Upper lobe of left lung (tissue), 6 donors: ENCODE measurements at places on chromosomes 11 and 22. TPM values are rescaled to one million over a fixed set of nuclear protein-coding genes. Genes with fewer than 3 reads are reported as not detected.

DNA sequence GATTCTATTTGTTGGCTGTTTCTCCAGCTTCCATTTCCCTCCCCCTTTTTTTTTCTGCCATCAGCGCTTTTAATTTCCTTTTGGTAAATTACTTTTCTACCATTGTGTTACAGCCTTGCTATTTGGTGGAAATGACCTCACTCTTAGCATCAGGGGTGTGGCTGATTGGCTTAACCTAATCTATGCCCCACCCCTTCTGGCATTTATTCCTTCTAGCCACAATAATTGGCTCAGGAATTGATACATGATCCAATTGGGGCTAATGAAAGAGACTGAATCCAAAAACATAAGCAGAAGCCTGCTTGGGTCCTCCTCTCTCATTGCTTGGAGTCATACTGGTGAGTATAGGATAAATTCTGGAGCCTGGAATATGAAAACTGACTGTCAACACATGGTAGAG lies 402.4 kb upstream of the LRRC4C start:
- no peaks in the 10 kb centered on the region for H3K27me3 ChIP-seq
- no peaks in the 10 kb centered on the region for H3K36me3 ChIP-seq
- no peak overlapping the region for H3K27ac ChIP-seq
- no peak overlapping the region for H3K4me3 ChIP-seq
- H3K4me1 ChIP-seq: no peaks in the 10 kb centered on the region

Gene MYRF
- 46.5 TPM for total RNA-seq

Gene ANO5
- 2.8 TPM for total RNA-seq

Gene TSGA10IP
- total RNA-seq: not detected

Gene SLC22A24
- not detected for total RNA-seq
